ENCODE measurements at places on chromosomes 6 and 20.

- no peak for DNase-seq
Measured at GRCh38 chr6:3471286-3471685, 14.4 kb upstream of the SLC22A23 start.

DNA sequence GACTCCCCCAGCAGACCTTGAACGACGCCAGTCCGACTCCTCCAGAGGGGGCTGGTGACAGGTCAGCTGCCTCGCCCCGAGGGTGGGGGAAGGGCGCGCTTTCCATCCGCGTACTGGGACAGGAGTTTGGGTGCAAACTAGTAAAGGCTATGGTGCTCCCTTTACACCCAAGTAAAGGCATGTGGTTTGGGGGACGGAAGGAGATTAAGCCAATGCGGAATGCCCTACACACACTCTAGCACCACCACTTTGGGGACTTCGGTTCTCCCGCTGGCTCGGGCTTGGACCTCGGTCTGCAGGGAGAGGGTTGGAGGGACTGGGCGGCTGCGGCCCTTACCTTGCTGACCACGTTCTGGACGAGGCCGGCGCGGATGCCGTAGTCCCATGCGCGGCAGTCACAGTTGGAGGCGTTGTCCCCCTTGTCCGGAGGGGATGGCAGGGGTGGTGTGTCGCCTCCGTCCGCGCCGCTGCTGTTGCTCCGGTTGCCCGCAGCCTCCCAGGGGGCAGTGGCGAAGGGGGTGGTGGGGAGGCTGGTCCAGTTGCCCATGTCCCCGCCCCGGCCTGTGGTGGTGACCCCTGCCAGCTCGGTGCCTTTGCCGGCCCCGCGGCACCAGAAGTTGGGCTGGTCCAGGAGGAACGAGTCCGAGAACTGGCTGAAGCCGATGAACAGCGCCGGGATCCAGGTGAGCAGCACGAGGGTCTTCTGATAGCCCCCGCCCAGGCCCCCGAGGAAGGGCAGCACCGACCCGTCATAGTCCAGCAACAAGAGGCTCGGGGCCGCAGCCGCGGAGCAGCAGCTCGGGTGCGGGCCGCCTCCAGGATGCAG, 1.1 kb downstream of the SLC22A23 start:
- DNase-seq = no peak

DNA sequence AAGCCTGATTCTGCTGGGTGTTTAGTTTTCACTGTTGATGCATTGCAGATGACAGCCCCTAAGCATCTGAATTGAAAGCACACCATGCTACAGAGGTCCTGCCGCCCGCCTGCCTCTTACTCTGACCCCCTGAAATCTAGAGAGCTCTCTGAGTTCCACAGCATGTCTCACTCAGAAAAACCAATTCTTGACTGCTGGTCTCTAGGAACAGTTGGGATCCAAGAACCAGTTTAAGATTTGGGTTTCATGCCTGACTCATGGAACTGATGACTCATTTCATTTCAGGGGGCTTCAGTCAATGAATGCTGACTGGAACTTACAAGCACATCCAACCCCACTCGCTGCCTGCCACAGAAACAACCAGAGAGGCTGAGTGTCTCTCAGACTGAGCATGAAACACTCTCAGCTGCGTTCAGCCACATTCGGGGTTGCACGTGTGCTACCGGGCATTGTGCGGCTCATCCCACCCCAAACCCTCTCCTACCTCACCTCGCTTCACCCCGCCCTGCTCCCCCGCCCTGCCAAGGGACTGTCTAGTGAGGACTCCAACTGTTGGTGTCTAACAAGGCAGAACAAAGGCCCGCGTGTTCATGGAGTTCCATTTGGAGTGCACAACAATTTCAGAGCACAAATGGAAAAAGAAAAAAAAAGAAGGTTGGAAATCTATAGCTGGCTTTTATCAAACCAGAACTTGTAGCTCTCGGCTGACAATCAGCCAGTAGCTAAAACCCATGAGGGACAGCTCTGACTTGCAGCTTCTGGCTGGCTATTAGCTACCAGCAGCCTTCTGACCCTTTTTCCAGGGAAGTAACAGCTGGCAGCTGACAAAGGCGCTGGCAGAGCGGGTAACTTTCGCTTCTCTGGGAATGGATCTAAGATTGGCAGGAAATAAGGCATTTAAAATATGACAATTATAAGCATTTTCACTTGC, 20.0 kb upstream of the TRAF3IP2 start:
- DNase-seq = no peak

DNA sequence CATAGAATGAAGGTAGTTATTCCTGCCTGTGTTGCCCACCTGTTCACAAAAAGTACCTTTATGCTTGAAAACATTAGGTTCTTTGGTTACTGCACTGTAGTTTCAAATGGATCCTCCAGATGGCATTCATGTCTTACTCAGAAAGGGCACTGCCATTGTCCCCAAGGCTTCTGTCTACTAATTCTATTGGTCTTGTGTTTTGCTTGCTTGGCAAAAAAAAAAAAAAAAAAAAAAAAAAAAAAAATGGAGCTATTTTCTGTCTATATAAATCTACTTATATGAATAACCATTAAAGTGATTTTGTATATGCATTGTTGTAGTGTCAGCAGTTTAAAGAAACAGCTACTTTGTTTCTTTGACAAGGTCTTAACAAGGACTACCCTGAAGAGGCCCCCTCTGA, 12.7 kb upstream of the EFHC1 start:
- peak; percentile 37 for DNase-seq

DNA sequence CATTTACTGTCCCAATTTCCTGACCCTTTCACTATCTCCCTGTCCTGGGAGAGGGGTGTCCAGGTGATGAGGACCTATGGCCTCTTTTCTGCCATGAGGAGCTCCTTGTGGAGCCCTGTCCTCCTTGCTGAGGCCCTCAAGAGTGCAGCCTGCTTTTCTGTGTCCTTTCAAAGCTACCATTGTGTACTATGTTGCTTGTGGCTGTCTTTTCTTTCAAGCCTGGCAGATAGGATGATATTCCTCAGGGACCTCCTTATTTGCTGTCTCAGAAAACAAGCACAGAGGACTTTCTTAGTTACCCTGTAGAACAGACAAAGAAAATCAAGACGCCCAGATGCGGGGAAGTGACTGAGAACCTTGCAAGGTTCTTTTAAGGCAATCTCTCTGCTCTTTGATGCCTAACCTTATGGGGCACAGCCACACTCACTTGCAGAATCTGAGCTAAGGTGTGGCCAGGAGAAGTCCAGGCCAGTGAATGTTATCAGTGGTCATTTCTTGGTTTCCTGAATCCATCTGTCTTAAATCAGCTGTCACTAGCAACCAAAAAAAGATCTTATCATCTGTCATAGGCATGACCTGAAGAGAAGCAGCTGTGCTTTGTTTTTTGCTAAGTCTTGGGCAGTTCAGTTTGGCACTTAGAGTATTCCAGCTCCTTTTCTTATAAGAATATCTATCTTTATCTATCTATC, 17.2 kb downstream of the CARMIL1 start:
- DNase-seq = no peak

GRCh38 chr6:203661-204060, 88.6 kb upstream of the DUSP22 start:
- DNase-seq = no peak

DNA sequence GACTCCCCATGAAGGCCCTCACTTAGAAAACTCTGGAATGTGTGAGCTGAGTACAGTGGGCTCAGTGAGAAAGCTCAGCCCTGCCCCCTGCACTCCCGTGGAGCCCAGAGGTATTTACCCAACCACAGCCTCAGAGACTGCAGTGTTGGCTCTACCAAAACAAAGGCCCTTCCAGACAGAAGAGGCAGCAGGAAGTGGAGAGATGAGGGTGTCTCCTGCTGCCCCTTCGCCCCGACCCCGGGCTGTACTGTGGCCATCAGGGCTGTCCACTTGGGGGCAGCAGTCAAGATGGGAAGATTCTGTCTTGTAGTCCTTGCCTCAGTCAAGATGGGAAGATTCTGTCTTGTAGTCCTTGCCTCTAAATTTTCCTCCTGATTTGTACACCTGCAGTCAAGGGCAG, 341.3 kb downstream of the TAF4 start:
- no peak for DNase-seq

- DNase-seq = no peak
Measured at GRCh38 chr6:53309059-53309900, 39.5 kb downstream of the ELOVL5 start.

DNA sequence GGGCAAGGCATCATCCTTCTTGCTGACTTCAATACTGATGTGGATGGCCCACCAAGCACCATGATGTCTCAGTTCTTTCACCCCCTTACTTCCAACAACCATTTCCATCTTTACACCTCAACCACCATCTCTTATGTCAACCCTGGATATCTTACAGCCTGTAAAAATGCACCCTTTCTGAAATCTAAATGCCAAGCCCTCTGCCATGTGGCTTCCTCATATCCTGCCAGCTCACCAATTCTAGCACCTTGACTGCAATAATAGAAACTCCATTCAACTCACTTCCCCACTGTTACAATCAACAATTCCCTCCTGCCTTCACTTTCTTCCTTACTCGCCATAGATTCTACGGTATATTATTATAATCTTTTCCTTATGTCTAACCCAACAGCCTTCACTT, 57.9 kb downstream of the LY86 start:
- DNase-seq = no peak

- DNase-seq = no peak
Measured at GRCh38 chr6:43204271-43205105, 22.5 kb downstream of the CUL9 start.

- no peak for DNase-seq
Measured at GRCh38 chr6:32082935-32083334, 26.2 kb downstream of the TNXB start.

- no peak for DNase-seq
Measured at GRCh38 chr6:142750998-142751397, 194.0 kb downstream of the HIVEP2 start.

DNA sequence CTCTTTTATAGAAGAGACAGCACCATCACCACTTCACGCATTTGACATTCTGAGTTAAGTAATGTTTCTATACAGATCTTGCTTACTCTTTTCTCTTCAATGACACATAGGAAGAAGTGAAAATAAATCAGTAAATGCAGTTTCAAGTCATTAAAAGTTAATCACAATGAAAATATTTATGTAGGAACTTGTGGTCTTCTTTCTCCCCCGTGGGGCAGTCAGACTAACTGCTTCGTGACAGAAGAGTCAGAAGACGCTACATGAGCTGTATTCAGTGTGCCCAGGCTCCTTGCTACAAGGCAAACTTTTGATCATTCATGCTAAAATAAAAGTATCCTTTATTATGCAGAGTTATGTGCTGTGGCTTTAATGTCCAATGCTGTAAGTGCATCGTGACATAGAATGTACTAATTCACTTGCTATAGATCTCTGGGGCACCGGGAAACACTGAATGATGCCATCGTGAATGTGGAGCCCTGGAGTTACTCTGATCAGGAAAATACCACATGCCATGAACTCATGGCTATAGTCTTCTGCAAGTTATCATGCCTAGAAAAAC, 117.8 kb upstream of the TRAF3IP2 start:
- no peak for DNase-seq

DNA sequence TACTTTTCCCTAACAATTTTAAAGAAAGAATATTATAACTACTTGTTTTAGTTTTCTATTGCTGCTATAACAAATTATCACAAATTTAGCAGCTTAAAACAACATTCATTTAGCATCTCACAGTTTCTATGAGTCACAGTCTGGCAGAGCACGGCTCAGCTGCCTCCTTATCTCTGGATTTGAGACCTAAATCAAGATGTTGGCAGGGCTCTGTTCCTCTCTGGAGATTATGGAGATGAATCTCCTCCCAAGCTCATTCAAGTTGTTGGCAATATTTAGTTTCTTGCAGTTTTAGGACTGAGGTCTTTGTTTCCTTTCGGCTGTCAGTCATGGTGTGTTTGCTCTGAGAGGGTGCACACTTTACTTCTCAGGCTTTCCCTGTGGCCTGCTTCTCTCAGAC, 1065.8 kb upstream of the EYS start:
- no peak for DNase-seq

DNA sequence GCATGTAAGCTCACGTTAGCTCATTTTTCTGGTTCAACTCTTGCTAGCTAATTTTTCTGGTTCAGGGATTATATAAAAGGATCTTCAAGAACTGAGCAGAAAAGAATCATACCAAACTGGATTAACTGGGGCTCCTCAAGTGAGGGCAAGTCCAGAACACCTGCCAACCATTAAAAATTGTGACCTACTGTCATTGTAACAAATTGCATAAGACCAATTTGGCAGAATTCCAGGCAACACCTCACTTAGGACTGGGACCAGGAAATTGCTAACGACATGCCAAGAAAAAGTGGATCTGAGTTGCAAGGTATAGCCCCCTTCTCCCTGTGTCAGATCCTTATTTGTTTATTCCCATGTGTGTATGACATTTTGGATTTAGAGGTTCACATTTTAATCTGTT, 216.6 kb downstream of the HIVEP2 start:
- no peak for DNase-seq

DNA sequence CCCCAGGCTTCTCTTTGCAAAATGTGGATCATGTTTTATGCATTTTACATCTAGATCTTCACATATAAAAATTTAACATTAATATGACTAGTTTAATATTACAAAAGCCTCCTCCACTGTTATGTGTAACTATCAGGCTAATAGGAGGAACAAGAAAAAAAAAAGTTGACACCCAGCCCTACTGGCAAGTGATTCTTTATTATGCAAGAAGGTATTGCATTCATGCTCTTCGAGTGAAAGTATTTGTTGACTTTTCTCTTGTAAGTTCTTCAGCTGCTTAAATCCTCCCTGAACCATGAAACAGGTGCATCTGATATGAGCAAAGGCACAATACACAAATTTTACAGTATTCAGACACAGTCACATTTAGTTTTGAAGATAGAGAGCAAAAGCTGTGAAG, 716 bp upstream of the HLA-DQB2 start:
- DNase-seq = no peak

DNA sequence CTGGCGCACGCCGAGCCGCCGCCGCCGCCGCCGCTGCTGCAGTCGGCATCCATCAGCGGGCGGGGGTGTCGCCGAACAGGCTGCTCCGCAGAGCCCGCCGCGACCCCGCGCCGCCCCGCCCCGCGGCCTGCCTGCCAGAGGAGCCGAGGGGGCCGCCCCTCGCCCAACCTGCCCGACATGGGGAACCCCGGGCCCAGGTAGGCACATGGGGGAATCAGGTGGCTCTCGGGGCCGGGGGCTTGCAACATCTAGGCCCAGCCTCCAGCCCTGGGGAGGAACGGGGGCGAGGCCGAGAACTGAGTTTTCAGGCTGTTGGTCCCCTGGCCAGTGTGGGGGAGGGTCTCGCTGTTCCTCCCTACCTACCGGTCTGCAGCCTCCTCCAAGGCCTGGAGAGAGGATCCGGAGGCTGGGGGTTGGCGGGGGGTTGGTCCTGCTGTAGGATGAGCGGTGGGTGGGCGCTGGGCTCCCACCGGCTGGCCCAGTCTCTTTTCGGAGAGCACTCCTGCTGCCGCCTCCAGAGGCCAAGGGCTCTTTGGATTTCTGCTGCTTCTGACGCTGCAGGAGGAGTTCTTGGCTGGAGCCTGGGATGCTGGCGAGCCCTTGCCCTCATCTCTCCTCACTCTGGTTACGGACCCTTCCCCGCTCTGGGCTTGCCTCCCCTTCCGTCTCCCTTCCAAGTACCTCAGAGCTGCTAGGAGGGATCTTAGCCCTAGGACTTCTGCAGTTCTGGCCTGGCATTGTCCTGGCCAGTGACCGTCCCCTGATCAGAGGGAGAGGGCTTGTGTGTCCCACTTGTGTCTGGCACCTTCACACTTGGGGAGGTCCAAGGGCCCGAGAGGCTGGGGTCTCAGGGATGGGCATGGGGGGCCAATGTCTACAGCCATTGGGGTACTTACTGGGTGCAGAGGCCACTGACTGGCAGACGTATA, at the start of gene EPB41L1:
Gene EPB41L1, plus strand, starts transcription at position 41 of the 929 bp plus-strand sequence. CDS start 19,038 bp downstream, outside the sequence.
- no peak for DNase-seq

- no peak for DNase-seq
Measured at GRCh38 chr6:20696676-20697075, 162.4 kb downstream of the CDKAL1 start.

- DNase-seq = no peak
Measured at GRCh38 chr6:73538116-73538779, 17.4 kb upstream of the EEF1A1 start.

Data from D721Med (cell line).